Muscle of leg (tissue), 16 donors: ENCODE measurements at places on chromosomes 2 and 18. TPM values are rescaled to one million over a fixed set of nuclear protein-coding genes. Genes with fewer than 3 reads are reported as not detected.

Gene HSPE1
- 135 TPM for polyA plus RNA-seq

Gene DNAJC5G
- not detected for polyA plus RNA-seq

Gene STPG4
- not detected for polyA plus RNA-seq

GRCh38 chr2:235086481-235087184 is 134.8 kb downstream of the SH3BP4 start:
- H3K27me3 ChIP-seq = peaks cover 3% of the 10 kb centered on the region
- no peaks in the 10 kb centered on the region for H3K36me3 ChIP-seq
- no peak overlapping the region for H3K27ac ChIP-seq
- DNase-seq = no peak
- H3K4me1 ChIP-seq = peaks cover 22% of the 10 kb centered on the region

DNA sequence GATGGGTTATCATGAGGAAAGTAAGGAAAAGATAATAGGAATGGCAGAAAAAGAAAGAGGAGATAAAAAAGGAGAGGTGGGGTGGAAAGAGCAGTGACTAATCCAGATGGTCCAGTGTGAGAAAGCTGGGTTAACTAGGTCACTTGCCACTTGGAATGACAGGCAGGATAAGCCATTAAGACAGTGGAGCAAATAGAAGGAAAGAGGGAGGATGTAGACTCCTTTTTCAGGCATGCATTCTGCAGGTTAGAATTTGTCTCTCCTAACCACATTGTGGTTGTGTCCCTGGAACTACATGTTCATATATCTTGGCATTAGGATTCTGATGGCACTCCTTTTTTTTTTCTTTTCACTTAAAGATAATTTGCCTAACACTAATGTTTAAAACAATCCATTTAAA is 13.4 kb upstream of the NEMP2 start:
- no peak overlapping the region for H3K27ac ChIP-seq
- DNase-seq = no peak
- H3K36me3 ChIP-seq = no peaks in the 10 kb centered on the region
- no peaks in the 10 kb centered on the region for H3K4me1 ChIP-seq
- no peak overlapping the region for H3K4me3 ChIP-seq
- H3K27me3 ChIP-seq = no peaks in the 10 kb centered on the region

GRCh38 chr18:58044370-58045241 is 580 bp downstream of the NEDD4L start:
- H3K4me3 ChIP-seq = peak overlapping the region; percentile 80
- DNase-seq = peak; percentile 49
- H3K27ac ChIP-seq = peak overlapping the region; percentile 42
- H3K36me3 ChIP-seq = no peaks in the 10 kb centered on the region

DNA sequence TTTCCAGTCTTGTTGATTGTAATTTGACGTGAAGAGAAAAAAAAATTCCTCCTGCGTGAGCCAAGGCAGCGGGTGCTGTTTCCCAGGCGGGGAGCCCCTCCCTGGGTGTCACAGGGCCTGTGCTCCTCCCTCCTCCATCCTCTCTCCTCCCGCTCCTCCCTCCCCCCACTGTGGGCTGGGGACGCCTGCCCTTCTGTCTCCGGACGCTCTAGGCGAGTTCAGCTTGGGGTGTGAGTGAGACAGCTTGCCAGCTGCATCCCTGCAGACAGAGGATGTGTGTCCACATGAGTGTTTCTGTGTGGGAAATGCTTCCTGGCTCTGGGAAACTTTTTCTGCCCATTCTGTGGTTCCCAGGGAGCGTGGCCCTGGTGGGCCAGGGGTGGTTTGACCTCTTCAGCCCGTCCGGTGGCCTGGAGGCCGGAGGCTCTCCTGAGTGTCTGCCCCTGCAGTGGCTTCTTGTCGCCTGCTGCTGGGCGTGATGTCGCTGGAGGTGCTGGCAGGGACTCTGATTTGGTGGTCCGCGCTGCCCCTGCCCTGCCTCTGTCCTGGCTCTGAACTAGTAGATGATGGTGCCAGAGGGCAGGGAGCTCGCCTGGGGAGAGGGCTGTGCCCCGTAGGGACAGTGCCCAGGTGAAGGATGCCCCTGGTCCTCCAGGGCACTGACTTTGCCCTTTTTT is 96.4 kb downstream of the USP40 start:
- peak overlapping the region; percentile 65 for H3K27ac ChIP-seq
- H3K4me1 ChIP-seq = peaks cover 20% of the 10 kb centered on the region
- no peaks in the 10 kb centered on the region for H3K27me3 ChIP-seq
- peak; percentile 88 for DNase-seq

- peaks cover 3% of the 10 kb centered on the region for H3K36me3 ChIP-seq
- no peak overlapping the region for H3K27ac ChIP-seq
Observed at GRCh38 chr2:169877398-169877797, 50.1 kb downstream of the UBR3 start.

- H3K4me3 ChIP-seq = no peak overlapping the region
- H3K36me3 ChIP-seq = peaks cover 8% of the 10 kb centered on the region
- DNase-seq = no peak
- H3K27ac ChIP-seq = no peak overlapping the region
- no peaks in the 10 kb centered on the region for H3K27me3 ChIP-seq
Observed at GRCh38 chr18:36729197-36729596, 99.6 kb downstream of the TPGS2 start.

DNA sequence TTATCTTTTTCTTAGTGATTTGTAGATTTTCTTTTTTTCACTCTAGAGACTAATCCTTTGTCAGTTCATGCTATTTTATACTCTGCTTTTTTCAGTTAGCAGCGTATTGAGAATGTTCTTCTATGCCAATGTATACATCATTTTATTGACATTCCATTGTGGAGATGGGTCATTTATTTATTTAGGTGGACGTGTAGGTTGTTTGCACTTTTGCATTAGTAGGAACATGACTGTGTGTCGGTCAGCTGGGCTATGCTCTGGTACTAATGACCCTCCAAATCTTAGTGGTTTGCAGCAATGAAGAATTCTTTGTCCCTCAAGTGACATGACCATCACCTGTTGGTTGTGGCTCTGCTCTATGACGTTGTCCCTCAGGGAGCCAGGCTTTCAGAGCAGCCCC is 33.6 kb downstream of the HPCAL1 start:
- H3K4me3 ChIP-seq = no peak overlapping the region
- H3K36me3 ChIP-seq = no peaks in the 10 kb centered on the region
- H3K27me3 ChIP-seq = no peaks in the 10 kb centered on the region
- no peak for DNase-seq
- peaks cover 19% of the 10 kb centered on the region for H3K4me1 ChIP-seq

DNA sequence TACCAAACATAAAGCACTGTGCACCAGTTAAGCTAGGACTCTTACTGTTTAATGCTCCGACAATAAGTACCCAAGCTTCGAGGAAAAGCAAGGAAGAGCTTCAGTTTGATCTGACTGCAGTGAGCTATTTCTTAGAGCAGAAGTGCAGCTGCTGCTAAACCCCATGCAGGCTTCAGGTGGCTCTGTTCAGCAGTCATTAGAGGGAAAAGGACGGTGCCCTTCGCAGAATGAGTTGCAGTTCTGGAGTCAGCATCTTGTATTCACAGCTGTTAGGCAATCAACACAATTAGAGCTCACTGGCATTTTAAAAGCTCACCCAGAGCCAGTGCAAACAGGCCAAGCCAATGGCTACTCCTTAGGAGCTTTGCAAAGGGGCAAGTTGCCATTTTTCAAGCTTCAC is 1.5 kb upstream of the CERKL start:
- H3K4me1 ChIP-seq = peaks cover 9% of the 10 kb centered on the region
- DNase-seq = no peak
- H3K27ac ChIP-seq = no peak overlapping the region
- no peaks in the 10 kb centered on the region for H3K36me3 ChIP-seq

DNA sequence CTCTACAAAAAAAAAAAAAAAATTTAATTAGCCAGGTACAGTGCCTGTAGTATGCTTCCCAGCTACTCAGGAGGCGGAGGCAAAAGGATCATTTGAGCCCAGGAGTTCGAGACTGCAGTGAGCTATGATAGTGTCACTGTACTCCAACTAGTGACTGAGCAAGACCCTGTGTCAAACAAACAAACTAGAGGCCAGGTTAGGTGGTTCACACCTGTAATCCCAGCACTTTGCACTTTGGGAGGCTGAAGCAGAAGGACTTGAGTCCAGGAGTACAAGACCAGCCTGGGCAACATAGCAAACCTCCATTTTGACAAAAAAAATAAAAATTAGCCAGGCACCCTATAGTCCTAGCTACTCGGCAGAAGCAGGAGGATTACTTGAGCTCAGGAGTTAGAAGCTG is 13.4 kb downstream of the HDLBP start:
- H3K4me3 ChIP-seq = no peak overlapping the region
- no peak for DNase-seq
- no peak overlapping the region for H3K27ac ChIP-seq
- no peaks in the 10 kb centered on the region for H3K27me3 ChIP-seq

DNA sequence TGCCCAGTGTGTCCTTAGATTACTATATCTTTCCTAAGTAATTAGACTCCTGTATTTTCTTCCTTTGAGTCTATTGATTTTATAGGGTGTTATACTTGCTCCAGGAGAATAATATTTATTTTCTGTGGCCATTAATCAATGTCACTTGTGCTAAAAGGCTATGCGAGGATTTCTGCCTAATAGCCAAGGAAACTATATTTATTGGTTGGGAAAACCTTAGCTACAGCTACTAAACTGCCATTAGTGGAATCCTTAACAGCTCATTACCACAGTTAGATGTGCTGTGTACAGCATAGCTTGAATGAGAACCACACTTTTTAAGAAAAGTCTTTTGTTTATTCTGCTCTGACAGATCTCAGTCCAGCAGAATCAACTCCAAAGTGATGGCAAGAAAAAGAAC is 537.3 kb downstream of the ERBB4 start:
- no peaks in the 10 kb centered on the region for H3K36me3 ChIP-seq
- no peak for DNase-seq
- H3K27ac ChIP-seq = no peak overlapping the region
- no peaks in the 10 kb centered on the region for H3K27me3 ChIP-seq
- H3K4me1 ChIP-seq = no peaks in the 10 kb centered on the region
- no peak overlapping the region for H3K4me3 ChIP-seq

- peak overlapping the region; percentile 67 for H3K27ac ChIP-seq
- peaks cover 46% of the 10 kb centered on the region for H3K27me3 ChIP-seq
- DNase-seq = no peak
- H3K36me3 ChIP-seq = no peaks in the 10 kb centered on the region
Observed at GRCh38 chr2:85748039-85748734, 5.6 kb upstream of the ATOH8 start.

- H3K27me3 ChIP-seq = peaks cover 4% of the 10 kb centered on the region
- H3K27ac ChIP-seq = no peak overlapping the region
- peak; percentile 78 for DNase-seq
- no peak overlapping the region for H3K4me3 ChIP-seq
- no peaks in the 10 kb centered on the region for H3K36me3 ChIP-seq
Observed at GRCh38 chr2:239499726-239500573, 99.1 kb upstream of the HDAC4 start.

DNA sequence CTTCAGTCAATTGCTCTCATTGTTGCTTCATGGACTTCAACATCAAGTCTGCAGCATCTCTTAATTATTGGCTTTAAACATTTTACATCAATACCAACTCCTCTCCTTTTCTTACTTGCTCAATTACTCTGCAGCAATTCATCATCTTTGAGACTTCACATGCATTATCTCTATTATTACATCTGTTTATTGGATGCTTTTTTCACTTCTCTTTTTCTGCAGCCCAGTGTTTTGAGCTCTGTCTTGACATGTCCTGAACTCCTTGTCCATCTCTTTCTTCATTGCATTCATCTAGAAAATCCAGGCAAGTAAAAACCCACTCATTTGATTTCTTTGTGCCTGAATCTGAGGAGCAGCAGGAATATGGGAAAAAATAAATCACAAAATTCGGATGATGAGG is 647.9 kb downstream of the PLCL1 start:
- H3K4me3 ChIP-seq = no peak overlapping the region
- DNase-seq = no peak
- no peak overlapping the region for H3K27ac ChIP-seq
- no peaks in the 10 kb centered on the region for H3K36me3 ChIP-seq

DNA sequence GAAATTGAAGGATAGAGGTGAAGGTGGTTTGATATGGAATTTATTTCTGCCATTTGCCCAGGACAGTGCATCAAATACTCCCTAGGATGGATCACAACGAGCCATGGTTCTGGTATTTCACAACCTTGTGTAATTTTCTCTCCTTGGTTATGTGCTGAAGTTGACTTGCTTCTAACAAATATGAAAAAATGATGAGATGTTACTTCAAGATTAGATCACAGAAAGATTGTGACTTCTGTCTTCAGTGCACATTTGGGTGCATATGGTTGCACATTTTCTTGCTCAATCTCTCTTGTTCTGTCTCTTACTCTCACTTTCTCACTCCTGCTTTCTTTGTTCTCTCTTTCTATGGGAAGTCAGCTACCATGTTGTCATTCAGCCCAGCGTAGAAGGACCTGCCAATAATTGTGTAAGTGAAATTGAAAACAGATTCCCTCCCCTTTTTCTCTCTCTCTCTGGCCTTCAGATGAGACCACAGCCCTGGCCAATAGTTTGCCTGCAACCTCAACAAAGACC is 104.6 kb upstream of the RMDN2 start:
- peaks cover 7% of the 10 kb centered on the region for H3K4me1 ChIP-seq
- no peaks in the 10 kb centered on the region for H3K36me3 ChIP-seq

Gene MALT1
- polyA plus RNA-seq = 17.7 TPM

Gene CERS6
- 21.2 TPM for polyA plus RNA-seq

DNA sequence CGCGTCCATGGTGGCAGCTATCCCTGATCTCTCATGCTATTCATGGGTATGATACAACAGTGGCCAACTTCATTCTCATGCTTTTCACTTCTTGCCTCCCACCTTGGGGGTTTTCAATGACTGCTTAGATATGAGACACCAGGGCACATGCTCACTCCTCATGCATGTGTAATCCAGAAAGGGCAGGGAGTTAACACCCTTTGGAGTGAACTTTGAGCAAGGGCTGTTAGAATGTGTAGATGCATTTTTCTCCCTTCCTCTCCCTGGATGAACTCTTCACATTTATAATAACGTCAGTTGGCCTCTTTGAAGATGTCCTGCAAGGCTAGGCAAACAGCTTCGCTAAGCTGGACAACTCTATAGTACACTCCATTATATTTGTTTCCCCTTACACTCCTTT is 56.7 kb downstream of the DPP10 start:
- H3K4me3 ChIP-seq = no peak overlapping the region
- no peaks in the 10 kb centered on the region for H3K4me1 ChIP-seq
- no peaks in the 10 kb centered on the region for H3K27me3 ChIP-seq
- no peaks in the 10 kb centered on the region for H3K36me3 ChIP-seq
- no peak overlapping the region for H3K27ac ChIP-seq
- DNase-seq = no peak

- DNase-seq = no peak
- H3K4me3 ChIP-seq = no peak overlapping the region
- H3K36me3 ChIP-seq = no peaks in the 10 kb centered on the region
- no peak overlapping the region for H3K27ac ChIP-seq
Observed at GRCh38 chr2:78301166-78301789, 724.2 kb upstream of the REG3G start.

DNA sequence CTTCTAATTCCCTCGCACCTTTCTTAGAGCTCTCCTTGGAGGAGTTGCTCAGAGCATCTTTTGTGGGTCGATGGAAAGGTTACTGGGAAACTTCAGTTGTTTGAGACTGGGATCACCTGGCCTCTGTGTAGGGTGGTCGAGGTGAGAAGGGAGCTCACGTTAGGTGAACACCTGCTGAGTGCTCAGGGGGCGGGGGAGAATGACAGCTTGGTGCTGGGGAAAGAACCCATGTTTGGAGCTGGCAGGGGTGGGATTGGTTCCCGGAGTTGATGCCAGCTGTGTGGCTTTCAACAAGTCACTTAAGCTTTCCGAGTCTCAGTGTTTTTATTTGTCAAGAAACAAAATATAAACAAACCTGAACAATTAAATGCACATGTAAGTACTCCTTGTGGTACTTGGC is 122.3 kb downstream of the GLI2 start:
- no peak for DNase-seq
- H3K36me3 ChIP-seq = peaks cover 5% of the 10 kb centered on the region
- H3K4me3 ChIP-seq = no peak overlapping the region
- H3K27ac ChIP-seq = no peak overlapping the region
